ENCODE measurements at places on chromosomes 3 and 15.

DNA sequence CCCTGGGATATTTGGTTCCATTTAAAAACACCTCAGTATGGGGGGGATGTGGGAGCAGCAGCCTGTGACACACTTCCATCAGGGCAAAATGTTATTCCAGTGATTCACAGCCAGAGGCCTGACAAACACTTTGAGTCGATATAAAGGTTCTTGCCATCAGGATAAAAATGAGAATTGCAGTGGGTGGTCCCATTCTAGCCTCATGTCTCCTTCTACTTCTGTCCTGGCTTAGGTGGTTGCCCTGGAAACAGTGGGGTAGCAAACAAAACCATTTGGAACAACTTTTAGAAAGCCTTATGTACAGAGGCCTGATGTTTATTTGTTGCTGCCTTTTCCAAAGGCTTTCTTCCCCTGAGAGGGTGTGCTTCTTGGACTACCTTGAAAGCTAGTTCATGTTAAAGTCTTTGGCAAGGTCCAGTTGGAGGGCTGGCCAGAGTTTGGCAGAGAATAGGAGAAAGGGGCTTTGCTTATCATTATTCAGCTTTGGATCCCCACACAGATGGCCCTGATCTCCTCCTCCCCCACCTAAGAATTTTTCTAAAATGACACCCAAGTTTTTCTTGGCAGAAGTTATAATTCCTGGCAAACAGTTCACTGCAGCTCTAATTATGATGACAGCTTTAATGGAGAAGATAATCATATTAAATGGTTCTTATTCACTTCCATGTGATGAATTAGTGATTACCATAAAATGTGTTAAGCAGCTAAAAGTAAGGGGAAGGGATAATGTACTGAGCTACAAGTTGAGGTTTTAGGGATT lies 84.2 kb upstream of the ZNF280D start:
- DNase-seq, result no peak

DNA sequence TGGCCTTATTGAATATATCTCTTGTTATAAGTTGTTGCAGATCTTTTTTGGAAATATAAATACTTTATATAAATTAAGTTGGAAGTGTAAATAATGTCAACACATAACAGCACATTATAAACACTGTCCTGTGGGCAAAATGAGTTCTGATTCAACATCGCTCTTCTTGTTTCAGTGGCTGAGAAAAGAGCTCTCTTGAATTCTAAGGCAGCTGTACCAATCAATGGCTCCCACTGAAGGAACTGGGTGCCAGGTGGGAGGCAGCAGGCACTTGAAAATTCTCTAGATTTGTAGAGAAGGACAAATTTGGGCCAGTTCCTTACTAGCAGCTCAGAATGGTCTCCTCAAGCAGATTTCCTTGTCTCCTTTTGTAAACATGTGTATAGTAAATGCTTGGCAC lies 45.6 kb downstream of the CHST2 start:
- DNase-seq, result no peak

DNA sequence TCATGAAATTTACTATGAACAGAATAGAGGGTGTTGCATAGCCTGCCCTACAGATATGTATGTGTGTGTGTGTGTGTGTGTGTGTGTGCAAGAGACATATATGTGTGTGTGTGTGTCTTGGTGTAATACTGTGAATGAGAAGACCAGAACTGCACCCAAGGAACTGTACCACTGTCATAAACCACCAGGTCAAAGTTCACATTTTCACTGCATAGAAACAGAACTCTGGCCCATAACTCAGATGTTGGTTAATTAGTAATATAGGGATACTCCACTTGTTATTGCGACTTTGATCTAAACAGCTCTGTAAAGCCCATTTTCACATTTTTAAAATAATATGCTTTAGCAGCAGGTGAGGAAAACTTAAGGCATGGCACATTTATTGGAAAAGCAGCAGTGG lies 111.8 kb downstream of the IGF2BP2 start:
- DNase-seq, result no peak

DNA sequence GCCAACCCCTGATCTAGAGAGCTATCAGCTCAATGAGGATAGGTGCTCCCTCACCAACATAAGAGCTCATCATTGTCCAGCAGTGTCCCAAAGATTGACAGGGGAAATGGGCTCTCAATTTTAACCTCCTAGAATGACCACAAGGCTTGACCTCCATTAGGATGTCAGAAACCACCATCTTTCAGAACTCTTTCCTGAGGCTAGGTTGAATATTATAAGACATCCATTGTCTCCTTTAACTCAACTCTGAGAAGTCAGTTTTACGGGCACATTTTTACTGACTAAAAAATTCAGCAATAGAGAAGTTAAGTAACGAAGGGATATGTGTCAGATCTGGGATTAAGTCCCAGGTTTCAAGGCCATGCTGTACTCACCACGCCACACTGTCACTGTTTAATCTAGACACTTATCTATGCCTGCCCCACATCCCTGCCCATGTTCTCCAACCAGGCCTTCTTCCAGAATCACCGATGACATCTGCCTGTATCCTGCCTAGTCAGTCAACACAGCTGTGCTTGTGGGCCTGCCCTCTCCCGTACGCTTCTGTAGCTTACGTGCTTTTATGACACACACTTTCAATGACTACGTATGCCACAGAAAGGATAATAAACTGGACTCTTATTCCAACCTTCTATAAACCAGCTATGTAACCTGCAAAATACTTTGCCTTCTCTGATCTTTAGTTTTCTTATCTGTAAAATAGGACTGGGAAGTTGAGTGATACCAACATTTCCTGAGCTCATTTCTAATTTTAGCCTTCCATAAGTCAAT lies 17.1 kb upstream of the MUC13 start:
- DNase-seq, result no peak

DNA sequence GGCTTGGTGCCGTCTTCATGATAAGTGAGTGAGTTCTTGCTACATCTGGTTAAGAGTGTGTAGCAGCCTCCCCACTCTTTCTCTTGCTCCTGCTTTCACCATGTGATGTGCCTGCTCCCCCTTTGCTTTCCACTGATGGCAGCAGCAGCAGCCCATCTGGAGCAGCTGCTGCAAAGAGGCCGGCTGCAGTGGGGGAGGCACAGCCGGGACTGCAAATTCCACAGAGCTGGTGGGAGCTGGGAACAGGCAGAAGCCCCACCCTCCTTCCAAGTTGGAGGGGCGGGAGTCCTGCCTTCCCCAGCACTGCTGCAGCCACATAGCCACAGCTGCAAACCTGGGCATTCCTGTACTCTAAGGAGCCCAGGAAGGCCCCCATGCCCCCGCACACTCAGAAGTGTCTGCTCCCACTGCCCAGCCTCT lies 62.8 kb upstream of the IMPG2 start:
- DNase-seq, result no peak

DNA sequence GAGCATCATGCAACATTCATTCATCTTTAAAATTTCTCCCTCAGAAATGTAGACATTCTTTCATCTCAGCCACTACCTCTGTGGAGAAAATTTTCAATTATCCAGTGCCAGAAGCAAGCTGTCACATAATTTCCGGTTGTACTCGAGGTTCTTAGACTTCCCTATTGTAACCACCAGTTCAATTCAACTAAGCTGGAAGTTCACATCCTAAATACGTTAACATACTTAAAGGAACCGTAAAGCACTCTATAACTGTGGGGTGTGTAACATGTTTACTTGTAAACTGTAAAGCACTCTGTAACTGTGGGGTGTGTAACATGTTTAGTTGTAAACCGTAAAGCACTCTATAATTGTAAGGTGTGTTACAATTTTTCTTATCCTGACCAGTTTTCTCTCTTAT lies 150.3 kb downstream of the PLCL2 start:
- DNase-seq, result no peak

GRCh38 chr3:191269289-191270085 lies 59.7 kb upstream of the CCDC50 start:
- DNase-seq, result no peak

DNA sequence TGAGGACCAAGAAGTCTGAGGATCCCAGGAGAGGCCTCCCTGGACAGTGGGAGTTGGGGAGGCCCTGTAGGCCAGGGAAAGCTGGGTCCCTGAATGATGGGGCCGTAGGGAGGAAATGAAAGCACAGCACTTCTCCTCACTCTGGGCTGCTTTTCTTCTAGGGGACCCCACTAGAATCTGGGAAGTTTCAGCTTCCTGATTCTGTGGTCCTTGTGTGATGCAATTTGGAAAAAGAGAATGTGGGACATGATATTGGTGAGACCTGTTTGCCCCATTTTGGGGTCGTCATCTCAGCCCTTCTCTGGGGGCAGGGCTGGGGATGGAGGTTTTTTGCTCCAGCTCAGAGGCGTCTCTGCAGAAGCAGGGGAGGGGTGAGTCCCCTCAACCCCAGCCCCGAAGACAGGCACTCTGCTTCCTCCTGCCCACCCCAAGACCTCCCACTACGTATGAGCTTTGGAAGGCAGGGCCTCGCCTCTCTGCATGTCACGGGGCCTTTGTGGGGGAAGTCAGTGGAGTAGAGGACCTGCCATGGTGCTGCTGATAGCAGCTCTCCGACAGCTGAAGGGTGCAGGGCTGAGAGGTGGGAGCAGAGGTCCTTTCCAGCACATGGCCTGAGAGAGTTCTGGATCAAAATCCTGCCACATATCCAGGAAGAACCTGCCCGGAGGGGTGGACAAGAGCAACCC lies 1.5 kb upstream of the SNX22 start:
- DNase-seq, result no peak

- no peak for DNase-seq
Observed at GRCh38 chr15:32864051-32864450, 146.2 kb downstream of the GREM1 start.

DNA sequence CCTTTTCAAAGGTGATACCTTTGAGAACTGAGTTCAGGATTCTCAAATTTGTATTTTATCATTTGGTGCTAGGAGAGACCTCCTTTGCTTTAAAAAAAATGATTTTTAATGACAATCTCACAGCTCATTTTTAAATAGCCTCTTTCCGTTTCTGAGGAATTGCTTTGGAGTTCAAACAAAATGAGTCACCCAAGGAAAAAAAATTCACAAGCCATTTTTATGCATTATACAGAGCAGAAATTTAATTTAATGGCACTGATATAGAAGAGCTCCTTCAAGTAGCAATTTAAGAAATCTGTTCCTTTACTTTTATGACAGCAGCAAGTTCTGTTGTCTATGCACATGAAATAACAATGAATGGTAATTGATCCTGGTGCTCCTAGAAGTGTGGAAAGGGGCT lies 337.9 kb upstream of the KCNMB2 start:
- no peak for DNase-seq

DNA sequence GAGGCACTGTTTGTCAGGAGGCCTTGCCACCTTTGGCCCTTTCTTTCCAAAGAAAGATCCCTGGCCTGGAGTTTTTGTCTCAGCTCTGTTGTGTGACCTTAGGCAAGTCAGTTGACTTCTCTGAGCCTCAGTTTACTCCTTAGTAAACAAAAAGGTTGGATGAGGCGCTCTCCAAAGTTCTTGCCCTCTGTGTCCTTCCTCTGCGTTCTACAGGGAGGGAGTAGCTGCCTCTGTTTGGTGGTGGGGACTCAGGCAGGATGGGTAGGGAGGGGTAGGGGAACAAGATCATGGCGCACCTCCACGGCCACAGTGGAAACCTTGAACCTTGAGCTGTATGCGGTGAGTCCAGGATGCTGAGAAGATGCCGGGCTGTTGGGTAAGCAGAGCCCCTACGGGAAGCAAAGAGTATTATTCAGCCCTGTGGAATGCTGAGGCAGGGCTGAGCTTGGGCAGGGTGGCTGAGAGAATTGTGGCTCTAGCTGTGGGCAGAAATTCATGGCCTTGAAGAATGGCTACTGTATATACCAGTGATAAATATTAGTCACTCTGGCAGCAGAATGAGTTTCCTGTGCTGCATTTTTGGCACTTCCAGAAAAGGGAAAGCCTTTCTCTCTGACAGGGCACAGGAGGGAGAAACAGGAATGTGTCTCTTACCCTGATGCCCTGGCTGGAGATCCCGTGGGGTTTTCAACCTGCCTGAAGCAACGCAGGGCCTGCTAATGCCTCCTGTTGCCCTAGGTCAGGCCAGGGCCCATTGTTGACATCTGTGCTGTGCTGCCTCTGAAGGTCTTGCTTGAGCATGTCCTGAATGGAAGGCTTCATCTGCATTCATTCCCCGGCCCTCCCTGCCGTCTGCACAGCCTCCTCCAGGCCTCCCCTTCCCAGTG lies 39.9 kb downstream of the SMAD3 start:
- peak; percentile 58 for DNase-seq

- DNase-seq, result no peak
Observed at GRCh38 chr3:23945663-23945912, 502 bp downstream of the NR1D2 start.
